Hypothalamus (tissue), 51 donors: ENCODE measurements at places on chromosomes 7 and 10.

DNA sequence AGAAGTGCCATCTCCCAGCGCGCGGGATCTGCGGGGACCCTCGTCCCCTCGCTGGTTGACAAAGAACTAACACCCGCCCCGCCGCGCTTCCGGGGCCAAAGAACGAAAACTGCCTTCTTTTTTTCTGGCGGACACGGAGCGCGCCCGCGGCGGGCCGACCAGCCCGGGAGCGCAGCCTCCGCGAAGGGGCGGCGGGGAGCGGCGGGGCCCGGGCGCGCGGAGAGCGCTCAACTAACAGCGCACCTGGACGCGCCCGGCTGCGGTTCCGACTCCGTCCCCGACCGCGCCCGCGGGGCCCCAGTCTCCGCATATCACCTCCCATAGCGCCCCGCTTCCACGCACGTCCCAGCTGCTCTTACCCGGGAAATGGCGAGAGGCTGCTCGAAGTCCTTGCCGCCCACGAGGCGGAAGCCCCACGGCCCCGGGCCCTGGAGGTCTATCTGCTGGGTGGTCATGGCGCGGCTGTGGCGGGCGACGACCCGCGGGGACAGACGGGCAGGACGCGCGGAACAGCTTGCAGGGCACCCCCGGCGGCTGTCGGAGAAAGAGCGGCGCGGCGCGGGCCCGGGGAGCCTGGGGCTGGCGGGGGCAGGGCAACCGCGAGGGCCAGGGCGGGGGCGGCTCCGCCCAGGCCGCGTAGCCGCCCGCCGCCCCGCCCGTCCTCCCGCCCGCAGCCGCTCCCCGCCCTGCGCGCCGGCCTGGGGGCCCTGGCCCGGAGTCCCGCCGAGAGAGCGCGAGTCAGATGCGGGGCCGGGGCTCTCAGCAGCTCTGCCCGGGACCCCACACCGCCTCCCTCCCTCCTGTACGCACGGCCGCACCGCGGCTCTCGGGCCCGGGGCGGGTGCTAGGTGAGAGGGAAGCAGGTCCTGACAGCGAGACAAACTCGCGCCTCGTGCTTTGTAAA, at the start of gene PDLIM1:
Gene PDLIM1 (minus strand): TSS at position 543 of the 904 bp plus-strand sequence. CDS start 88 bp downstream, at position 455.
- DNase-seq = no peak

DNA sequence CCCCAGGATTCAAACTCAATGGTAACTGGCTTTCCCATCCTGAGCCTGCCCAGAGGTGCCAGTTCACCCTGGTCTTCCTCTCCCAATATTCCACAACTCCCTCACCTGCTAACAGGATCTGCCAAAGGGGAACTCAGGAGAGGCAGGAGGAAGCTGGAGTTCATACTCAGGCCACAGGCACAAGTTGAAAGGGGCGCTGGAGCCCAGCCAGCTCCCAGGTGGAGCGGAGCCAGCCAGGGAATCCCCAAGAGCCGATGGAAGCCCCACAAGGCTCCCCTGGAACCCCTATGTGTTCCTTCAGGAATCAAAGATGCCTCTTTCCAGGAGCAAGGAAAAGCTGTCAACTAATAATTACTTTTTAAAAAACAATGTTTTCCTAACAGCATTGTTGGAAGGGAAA, 63.5 kb downstream of the SH3PXD2A start:
- no peak for DNase-seq

DNA sequence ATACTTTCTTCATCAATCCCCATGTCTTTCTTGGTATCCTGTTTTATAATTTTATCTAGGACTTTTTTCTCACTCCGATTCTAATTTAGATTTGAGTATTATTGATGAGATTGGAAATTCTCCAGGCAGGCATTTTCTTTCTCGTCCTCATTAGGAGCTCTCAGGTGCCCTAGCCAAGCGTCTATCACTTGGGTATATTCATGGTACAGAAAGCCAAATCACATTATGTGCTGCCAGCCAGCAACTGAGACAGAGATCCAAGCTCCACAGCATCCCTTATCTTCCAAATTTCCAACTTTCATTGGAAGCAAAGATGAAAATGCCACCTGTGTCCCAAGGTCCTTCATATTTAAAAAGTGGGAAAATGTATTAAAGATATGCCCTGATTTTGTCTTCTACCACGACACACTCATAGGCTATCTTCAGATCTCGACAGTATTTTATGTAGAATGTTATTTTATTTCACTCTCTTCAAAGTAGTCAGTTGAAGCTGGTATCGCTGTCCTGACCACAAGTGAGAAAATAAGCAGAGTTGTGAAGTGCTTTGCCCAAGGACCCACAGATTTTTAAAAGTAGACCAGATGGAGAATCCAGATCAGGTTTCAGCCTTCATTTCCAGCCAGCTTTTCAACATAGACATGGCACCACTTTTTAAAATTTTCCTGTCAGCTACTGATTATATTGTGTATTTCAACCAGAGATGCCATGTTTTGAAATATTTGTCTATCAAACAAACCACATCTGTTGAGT, 773.4 kb downstream of the CNTNAP2 start:
- DNase-seq = no peak

GRCh38 chr7:95317546-95317945, 6.8 kb downstream of the PON1 start:
- DNase-seq = no peak

DNA sequence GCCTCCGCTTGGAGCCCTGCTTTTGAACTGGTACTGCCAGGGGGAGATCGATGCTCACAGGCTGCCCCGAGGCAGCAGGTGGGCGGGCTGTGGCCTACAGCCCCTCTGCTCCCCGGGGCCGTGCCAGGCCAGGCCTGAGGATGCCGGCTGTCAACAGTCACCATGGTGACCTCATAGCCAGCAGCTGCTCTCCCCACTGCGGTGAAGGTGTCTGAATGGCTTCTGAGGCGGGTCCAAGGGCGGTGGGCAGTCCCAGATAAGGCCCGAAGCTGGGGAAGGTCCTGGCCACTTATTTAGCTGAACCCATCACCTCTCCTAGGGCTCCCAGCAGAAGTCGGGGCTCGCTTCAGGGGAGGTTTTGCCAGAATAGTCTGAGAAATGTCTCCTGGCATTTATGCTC, 179.3 kb downstream of the ARHGAP12 start:
- no peak for DNase-seq

DNA sequence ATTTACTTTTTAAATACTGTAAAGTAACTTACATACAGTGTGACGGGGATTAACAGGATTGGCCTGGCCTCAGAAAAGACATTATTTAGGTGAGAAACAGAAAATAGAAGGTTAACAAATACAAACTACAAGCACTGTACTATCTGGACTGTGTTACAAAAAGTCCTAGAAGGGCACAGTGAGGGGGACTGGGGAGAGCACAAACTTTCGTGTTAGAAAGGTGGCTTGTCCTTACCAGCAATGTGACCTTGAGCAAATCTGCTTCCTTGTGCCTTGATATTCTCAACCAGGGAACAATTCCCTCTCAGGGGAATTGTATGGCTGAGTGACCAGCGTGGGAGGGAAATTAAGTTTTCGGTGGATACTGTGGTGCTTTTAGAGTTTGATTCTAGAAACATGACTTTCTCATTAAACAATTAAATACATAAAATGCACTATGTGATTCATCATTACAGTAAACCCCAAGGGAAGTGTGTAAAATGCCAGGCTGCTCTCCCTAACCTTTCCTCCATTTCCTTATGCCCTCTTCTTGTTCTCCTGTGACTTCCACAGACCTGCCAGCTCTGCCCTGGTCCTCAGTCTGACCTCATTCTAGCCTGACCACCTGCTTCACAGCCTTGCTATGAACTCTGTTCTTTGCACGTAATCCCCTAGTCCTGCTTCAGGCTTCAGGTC, 57.7 kb downstream of the OSBPL3 start:
- no peak for DNase-seq

DNA sequence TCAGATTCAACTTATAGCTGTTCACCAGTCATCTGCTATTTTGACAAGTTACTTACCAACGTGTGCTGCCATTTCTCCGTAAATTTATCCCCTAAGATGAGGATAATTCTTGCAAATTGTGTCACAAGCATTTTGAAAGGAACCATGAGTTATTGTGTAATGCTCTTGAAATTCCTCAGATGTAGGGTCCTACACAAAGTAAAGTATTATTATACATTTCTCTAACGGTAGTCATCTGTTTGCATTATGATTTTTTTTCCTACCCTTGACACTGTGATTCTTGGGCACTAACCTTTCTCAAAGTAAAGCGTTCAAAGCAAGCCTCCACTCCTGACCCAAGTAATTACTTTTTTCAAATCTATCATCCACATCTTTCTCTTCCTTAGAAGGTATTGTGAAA, 8.1 kb downstream of the HERC4 start:
- no peak for DNase-seq

DNA sequence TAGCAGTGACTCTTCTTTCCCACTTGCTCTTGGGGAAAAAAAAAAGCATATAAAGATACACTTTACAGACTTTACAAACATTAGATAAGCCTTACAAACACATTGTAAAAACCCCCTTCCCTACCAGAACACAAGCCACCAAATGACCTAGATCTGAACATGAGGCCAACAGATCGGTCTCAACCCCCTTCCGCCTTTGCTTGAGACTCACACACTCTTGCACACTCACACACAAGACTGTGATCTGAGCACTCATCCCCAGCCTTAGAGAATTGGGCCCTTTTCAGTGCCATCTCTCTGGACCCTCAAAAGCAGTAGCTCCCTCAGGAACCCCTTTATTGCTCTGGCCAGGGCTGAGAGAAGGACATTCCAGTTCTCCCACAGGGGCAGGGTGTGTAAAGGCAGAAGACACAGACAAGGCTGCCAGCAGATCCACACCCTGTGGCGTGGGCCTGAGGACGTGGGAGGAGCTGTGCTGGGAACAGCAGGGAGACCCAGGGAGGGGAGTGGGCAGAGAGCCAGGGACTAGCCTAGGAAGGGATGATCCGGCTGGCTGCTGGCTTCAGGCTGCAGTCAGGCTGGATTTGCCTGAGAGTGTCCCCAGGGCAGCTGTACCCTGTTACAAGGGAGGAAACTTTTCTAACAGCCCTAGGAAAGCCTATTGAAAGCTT, 206.7 kb downstream of the KIAA1217 start:
- DNase-seq = no peak
